ENCODE measurements at places on chromosomes 1 and 21.
A peak's percentile ranks its signal among the peaks of the same experiment; 100 is the strongest.

DNA sequence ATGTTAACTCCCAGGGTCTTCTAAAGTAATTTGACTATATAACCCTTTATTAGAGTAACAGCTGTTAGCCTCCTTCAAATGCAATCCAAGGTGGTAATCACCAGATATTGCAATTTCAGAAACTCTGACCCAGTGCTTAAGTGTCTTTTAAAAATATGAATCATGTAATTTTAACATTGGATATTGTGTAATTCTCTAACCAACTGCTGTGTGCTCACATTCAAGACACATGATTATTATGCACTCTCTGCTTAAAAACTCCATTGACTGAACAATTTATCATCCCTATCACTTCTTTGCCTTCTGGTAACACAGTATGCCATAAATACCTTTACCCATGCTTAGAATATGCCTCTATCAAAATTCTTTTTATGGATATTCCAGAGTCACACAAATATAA lies 537.4 kb upstream of the RGS18 start:
- no peak for DNase-seq

DNA sequence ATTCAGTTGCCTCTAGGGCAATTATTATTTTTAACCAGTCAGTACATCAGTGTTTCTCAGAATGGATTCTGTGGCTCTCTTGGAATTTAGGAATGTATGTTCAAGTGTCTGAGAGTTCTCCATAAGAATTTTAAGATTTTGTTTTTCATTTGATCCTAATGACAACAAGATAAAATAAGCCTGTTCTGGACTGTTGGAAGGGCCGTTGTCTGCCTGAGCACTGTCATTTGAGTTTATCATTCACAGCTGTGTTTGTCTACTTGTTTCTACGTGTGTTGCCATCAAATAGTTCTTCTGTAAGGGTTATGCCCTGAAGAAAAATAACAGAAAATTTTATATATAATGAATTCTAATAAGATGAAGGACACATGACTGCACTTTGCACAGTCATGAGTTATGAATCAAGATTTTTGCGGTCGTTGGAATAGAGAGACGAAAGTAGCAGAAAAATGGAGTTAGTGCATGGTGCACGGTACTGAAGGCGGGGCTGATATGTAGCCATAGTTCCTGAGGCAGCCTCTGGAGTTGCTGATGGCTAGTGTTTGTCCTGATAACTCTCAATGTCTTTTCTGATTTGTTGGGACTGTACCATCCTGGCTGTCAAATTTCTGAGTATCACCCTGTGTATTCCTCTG lies 92.5 kb downstream of the NOS1AP start:
- peak; percentile 91 for DNase-seq

DNA sequence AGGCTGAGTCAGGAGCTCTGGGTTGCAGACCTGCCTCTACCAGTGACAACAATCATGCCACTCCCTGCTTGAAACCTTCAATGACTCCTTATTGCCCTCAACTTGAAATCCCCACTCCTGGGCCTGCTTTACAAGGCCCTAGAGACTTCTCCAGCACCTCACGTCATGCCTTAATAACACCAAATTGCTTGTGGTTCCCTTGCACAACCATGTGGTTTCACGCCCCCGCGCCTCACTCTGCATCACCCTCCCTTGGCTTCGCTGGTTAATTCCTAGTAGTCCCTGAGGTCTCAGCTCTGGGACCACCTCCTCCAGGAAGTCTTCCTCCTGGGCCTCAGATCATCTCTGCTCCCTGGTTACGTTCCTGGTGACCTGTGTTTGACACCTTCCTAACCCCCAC lies 33.0 kb downstream of the EPHA2 start:
- no peak for DNase-seq

- no peak for DNase-seq
Measured at GRCh38 chr1:210239349-210240111, 6.9 kb downstream of the SERTAD4 start.

DNA sequence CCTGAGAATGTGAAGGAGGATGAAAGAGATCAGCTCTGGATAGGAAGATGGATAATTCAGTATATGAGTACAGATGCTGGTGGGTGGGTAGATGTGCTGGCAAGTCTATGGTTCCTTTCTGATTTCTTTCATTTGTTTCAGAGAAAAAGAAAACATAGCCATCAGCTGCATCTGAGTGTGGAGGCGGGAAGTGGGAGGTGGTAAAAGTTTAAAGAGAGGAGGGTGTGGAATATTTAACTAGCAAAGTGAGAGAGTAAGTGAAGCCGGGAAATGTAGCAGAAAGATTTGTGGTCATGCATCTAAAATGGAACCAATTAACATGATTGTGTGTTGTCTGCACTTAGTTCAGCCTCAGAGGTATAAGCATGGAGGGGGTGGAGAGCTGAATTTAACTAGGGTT lies 16.4 kb downstream of the RPE65 start:
- no peak for DNase-seq

- DNase-seq, result no peak
Measured at GRCh38 chr1:229217716-229218115, 53.2 kb upstream of the RAB4A start.

DNA sequence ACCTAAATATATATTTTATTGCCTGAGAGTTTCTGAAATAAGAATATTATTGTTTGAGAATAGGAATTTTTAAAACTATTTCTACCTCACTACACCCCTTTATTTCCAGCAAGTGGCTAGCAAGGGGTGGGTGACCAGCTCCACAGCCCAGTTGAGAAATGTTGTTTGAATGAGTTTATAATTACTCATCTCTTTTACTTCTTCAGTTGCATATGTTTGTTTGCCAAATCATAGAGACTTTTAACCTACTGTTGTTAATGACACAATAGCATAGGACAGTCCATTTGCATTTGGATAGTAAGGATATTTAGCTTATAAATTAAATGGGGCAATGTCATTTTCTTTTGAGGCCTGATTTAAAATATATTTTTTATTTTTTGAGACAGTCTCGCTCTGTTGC lies 127.8 kb downstream of the NRDC start:
- DNase-seq, result no peak

DNA sequence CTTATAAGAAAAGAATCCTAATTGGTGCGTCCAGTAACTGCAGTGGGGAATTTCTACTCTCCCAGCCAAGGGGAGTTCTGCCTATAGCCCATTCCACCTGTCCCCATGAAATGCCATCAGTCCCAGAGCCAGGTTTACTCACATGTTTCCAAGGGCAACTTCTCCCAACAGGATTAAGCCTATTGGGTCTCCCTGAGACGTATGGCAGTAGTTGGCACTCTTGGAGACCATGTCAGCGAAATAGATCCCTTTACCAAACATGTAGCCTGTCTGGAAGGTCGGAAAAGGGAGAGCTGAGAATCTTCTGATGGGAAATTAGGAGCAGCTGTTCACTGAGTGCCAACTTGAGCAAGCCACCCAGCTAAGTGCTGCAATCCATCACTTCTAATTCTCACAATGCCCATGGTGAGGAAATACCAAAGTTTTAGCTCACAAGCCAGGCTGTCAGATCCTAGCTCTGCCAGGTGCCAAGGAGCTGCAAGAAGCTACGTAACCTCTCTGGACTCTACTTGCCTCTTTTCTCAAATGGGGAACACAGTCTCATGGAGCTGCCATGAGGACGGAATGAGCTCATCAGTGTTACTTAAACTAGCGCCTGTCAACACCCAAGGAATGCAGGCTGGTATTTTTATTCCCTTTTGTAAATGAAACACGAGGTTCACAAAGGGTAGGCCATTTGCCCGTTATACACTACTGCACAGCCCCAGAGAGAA lies 43.9 kb downstream of the PARP1 start:
- DNase-seq, result no peak

- DNase-seq, result no peak
Measured at GRCh38 chr1:84268346-84268745, 33.2 kb upstream of the SAMD13 start.

GRCh38 chr21:33238565-33239255 lies 9.0 kb downstream of the IFNAR2 start:
- peak; percentile 10 for DNase-seq

DNA sequence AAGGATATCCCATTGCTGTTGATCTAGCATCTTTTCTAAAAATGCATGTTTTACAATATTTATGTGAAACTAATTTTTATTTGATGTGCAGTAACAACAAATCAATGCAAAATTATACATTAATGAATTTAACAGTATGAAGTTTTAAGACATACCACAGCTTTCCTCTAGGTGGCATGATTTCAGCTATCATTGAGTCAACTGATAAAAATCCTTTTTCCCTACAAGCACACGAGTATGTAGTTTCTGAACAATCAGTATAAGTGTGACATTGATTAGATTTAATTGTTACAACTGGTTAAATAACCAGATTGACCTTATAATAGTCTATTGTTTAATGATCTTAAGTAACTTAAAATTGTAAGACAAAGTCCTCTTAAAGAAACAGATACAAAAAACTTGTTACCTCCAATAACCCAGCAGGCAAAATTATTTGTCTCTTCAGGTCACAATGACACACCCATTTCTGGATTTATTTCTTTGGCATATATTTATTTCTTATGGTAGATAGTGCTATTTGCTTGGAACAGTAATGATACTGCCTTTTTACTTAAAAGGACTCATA lies 5.8 kb upstream of the TGFB2 start:
- DNase-seq, result peak; percentile 4

DNA sequence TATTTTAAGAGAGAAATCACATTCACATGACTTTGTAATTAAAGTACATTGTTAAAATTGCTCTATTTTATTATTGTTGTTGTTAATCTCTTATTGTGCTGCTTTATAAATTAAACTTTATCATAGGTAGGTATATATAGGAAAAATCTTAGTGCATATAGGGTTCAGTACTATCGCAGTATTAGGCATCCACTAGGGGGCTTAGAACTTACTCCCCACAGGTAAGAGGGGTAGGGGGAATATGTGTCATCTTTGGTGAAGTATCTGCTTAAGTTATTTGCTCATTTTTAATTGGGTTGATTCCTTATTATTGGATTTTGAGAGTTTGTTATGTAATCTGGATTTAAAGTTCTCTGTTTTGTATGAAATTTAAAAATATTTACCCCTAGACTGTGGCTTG lies 385.2 kb downstream of the DUSP10 start:
- DNase-seq, result no peak

GRCh38 chr1:108817016-108817415 lies 39.9 kb downstream of the AKNAD1 start:
- no peak for DNase-seq

DNA sequence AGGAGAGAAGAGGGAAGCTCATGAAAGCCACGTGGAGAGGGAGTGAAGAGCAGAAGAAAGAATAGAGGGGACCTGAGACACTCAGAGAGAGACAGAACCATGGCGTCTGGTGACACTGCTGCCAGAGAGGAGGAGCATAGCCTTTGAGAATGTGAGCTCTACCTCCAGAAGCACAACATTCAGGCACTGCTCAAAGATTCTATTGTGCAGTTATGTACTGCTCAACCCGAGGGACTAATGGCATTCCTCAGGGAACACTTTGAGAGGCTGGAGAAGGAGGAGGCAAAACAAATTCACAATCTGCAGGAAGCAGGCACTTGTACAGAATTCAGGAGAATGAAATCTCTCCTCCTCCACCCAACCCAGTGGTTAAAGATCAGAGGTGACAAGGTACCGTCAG lies 45.1 kb downstream of the BTBD8 start:
- no peak for DNase-seq

GRCh38 chr1:184486761-184487445 lies 100.1 kb downstream of the C1orf21 start:
- DNase-seq, result no peak

- no peak for DNase-seq
Measured at GRCh38 chr1:38740487-38740886, 119.1 kb downstream of the RRAGC start.

DNA sequence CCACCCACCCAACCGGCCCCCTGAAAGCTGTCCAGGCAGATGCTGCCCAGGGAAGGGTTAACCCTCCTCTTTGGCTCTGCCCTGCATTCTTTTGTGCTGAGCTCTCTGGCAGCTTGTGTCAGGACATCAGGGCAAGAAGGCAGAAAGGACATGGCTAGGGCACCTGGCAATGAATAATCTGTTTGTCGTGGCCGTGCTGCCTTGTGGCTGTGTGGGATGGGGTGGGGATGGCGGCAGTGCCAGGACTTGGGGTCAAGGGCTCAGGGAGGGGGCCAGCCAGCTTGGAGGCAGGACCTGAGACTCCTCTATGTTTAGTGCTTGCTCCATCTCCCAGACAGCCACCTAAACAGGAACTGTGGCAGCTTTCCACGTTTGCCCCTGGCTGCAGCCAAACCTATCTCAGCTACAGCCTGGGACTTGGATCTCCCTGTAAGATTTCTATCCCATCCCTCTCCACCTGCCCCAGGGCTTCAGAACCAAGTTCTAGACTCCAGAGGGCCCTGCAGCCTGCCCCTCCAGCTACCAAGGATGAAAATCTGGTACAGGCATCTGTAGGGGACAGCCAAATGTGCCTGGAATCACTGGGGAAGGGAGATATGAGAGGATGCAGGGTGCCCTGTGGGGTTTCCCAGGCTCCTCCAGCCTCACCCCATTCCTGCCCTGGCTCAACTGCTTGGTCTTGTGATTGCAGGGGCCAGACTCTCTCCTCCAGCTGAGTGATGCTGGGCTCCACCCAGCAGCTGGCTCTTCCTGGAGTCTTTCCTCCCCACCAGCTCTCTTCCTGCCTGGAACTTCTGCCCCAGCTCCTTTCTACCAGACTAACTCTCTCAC lies 9.6 kb upstream of the GPR37L1 start:
- no peak for DNase-seq

GRCh38 chr1:77026135-77026534 lies 158.9 kb downstream of the ST6GALNAC5 start:
- DNase-seq, result no peak

GRCh38 chr1:238778113-238778512 lies 608.3 kb upstream of the CHRM3 start:
- no peak for DNase-seq

DNA sequence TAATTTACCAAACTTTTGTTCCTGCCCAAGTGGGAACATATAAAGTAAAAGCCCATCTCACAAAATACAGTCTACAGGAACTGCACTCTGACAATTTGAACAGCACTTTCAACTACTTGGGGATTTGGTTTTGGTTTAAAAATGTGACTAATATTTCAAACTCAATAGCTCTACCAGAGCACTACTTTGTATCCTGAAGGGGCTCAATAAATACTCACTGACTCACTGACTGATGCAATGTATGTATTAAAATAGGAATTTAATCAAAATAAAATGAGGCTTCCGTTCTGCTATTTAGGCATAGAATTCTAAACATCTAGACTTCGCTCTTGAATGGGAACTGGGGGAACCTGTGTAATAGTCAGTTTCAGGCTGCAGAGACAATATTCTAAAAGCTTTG lies 21.9 kb downstream of the EFCAB14 start:
- no peak for DNase-seq
